ENCODE measurements at places on chromosomes 2 and 18. TPM values are rescaled to one million over a fixed set of nuclear protein-coding genes. Genes with fewer than 3 reads are reported as not detected.

GRCh38 chr2:231671270-231672050 lies 36.9 kb upstream of the PTMA start:
- DNase-seq, result no peak

DNA sequence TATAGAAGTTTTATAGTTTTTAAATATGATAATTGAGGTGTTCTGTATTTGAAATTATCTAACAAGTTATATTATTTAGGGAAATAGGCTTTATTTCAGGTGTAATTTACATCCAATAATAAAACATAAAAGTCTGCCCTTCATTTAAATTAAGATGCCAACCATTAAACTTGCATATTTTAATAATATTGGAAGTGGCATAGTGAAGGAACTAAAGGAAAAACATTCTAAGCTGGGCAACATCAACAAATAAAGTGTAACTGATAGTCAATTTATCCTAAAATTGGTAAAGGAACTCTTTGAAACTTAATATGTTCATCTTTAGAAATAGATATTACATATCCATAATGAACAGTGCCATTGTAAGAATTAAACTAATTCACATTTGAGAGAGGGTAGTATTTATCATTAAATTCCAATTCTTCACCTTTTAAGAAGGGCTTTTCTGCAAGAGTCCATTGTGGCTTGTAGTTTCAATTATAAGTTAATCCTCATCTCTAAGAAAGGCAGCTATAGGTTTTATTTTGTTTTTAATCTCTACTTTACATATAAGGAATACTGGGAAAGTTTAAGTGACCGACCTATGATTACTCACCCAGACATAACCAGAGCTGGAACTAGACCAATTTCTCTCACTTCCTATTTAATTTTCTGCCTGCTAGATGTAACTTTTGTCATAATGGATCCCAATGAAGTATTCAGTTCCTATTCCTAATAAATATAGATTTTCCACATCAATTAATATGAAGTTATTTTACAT lies 401.6 kb downstream of the XIRP2 start:
- no peak for DNase-seq

DNA sequence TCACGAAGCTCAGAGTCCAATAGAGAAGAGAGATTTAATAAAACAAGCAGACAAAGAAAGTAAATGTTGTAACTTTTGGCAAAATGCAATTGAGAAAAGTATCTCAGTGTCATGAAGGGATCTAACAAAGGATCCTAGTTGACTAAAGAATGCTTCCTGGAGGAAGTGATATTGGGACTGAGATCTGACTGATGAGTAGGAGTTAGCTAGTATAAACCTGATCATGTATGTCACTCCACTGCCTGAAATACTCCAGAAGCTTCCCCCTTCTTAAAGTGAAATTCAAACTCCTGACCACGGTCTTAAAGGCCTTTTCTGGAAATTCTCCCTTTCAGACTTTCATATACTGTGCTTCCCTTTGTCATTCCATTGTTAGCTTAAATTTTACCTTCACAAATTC lies 1102.4 kb upstream of the ZEB2 start:
- no peak for DNase-seq

The RUFY4 gene
- 0.41 TPM for polyA plus RNA-seq

The GAL3ST2 gene
- 0.28 TPM for polyA plus RNA-seq

- no peak for DNase-seq
Measured at GRCh38 chr2:145744541-145745386, 1224.8 kb upstream of the ZEB2 start.

DNA sequence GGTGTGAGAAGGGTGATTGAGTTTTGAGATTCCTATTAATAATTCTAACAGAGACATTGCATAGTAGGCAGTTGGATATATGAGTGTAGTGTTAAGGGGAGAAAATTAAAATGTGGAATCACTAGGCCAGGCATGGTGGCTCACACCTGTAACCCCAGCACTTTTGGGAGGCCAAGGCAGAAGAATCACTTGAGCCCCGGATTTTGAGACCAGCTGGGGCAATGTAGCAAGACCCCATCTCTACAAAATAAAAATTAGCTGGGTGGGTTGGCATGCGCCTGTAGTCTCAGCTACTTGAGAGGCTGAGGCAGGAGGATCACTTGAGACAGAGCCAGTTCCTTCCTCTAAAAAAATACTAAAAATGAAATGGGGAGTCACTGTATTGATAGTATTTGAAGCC lies 150.6 kb downstream of the MCFD2 start:
- no peak for DNase-seq

GRCh38 chr18:68121826-68122225 lies 593.1 kb downstream of the TMX3 start:
- DNase-seq, result no peak

The VIT gene
- polyA plus RNA-seq, result not detected

- no peak for DNase-seq
Measured at GRCh38 chr2:126717928-126718327, 62.0 kb downstream of the GYPC start.

- DNase-seq, result no peak
Measured at GRCh38 chr18:75377926-75378325, 49.6 kb downstream of the SMIM21 start.

DNA sequence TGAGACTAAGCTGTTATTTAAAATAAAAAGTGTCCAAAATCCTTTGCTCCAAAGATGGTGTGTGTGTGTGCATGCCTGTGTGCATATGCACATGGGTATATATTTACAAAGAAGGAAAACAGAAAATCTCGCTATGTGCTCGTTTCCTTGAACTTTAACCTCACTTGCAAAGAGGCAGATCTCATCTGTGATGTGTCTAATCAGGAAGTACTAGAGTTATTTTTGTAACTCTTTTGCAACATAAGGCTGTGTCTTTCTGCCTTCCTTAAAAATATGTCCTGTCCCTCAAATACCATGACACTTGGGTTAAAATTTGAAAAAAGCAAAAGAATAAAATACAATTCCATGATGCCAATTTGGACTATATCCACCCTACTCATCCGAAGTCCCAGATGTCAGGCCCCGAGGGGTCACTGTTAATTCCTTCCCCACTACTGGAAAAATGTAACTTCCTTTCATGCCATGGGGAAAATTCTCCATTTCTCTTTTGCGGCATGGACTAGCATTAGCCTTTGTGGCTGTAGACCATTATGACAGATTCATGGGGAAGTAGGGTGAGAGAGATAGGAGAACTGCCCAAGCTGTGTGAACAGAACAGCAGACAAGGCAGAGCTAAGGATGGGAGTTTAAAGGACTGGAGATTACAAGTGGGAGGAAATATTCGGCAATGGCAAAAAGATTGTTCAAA lies 191.3 kb downstream of the MYO1B start:
- no peak for DNase-seq

DNA sequence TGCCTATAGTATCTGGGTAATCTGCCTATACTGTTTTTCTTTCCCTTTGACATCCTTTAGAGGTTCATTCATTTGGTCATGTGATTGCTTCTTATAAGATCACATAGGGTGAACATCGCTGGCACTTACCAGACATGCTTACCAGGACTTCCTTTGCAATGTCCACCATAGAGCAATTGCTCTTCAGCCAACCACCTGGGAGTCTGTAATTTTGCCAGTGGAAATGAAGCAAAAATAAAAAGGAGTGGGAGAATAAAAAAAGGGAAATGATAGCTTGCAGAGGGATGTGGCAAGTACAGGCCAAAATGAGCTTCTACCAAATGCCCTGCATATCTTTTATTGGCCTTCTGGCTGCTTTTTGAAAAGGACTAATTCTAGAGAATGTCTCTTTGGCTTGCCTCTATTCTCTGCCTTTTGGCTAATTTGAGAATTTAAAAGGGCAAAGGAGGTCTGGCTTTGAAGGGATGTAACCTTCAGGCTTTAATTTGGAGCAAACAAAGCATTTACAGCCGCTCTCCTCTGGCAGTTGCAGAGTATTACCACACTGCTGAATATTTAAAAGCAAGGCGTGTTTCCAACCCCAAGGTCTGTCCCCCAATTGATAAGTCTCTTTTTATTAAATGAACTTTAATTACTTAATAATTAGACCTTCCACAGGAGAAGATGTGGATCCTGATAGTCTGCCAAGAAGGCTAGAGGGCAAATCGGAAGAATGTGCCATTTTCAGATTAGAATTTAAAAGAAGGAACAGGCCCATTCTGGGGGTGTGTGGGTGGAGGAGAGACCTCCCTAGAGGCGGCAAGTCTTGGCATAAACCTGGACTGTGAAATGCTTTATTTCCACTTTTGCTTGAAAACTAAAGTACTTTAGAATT lies 557.9 kb downstream of the DCC start:
- no peak for DNase-seq

- DNase-seq, result no peak
Measured at GRCh38 chr18:34990597-34990996, 50.6 kb upstream of the MAPRE2 start.

The APCDD1 gene
- polyA plus RNA-seq, result 146 TPM

The IL1F10 gene
- polyA plus RNA-seq, result not detected

GRCh38 chr18:26840965-26841364 lies 24.5 kb downstream of the AQP4 start:
- DNase-seq, result no peak

DNA sequence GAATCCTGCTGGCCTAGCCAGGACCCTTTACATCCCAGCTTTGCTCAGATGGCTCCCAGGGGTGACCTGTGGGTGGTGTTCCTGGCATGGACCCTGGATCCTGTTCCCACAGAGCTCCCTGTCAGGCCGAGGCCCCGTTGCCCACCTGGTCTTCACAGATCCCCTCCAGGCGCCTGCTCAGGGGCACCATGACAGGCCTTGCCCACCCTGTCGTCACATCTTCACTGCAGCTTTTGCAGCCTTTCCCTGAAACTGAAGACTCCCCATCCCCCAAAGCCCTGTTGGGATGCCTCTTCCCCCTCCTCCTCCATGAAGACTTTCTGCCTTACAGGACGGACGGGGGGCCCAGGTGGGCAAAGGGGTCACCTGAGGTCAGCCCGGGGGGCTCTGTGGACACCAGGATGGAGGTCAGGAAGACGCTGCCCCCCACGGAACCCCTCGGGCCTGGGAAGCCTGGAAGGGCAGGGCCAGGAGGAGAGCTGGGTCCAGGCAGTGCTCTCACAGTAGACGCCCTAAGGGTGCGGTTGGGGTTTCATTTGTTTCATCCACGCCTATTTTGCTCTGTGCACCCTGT lies 13.0 kb upstream of the KIF1A start:
- no peak for DNase-seq

The LONRF2 gene
- polyA plus RNA-seq, result 4.6 TPM

DNA sequence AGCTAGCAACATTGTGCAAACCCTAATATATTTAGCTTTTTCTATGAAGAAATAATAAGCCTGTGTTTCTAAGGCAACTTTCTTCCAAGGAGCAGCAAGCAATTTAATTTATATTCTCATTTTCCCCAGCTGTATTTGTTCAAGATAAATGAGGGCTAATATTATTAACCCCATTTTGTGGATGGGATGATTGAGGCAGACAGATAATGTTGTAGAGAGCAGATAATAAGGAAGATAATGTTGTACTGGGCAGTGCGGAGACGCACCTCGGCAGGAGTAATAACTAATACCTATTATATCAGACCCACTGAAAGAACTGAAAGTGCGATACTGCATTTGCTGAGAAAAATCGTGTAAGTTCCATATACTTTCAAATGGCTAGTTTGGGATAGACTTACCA lies 344.1 kb upstream of the FANCL start:
- DNase-seq, result no peak

DNA sequence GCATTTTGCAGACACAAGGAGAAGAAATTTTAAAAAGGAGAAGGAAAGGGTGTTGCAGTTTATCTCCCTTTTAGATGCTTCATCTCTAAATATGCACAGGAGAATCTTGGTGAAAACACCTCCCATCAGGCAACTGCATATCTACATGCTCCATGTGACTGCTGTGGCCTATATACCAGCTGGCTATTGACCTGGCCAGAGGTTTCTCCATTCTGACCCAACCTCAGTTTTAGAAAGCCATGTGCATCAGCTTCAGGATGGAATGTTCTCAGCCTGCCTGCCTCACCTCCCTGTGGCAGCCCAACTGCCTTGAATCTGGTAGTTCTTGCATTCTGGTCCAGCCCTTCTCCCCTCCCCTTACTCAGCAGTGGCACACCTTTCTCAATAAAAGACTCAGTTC lies 1958.8 kb upstream of the CELF4 start:
- DNase-seq, result no peak

GRCh38 chr2:59276033-59276432 lies 1034.9 kb upstream of the FANCL start:
- no peak for DNase-seq

The RAB27B gene
- polyA plus RNA-seq, result 12.1 TPM

GRCh38 chr2:54013996-54014395 lies 43.2 kb upstream of the PSME4 start:
- DNase-seq, result no peak

Measured in left lung (tissue), 14 donors.